ENCODE measurements at places on chromosomes 7 and 10. TPM values are rescaled to one million over a fixed set of nuclear protein-coding genes. Genes with fewer than 3 reads are reported as not detected.

AKR1C4 gene
- total RNA-seq, result 0.32 TPM

ITPRIP gene
- total RNA-seq, result 70.7 TPM

ASB10 gene
- total RNA-seq, result not detected

MYO3A gene
- total RNA-seq, result not detected

All from A549 treated with ZK216348 at 1 μM for 4 hours (cell line).